ENCODE measurements at places on chromosomes 16 and 17. TPM values are rescaled to one million over a fixed set of nuclear protein-coding genes. Genes with fewer than 3 reads are reported as not detected.

DNA sequence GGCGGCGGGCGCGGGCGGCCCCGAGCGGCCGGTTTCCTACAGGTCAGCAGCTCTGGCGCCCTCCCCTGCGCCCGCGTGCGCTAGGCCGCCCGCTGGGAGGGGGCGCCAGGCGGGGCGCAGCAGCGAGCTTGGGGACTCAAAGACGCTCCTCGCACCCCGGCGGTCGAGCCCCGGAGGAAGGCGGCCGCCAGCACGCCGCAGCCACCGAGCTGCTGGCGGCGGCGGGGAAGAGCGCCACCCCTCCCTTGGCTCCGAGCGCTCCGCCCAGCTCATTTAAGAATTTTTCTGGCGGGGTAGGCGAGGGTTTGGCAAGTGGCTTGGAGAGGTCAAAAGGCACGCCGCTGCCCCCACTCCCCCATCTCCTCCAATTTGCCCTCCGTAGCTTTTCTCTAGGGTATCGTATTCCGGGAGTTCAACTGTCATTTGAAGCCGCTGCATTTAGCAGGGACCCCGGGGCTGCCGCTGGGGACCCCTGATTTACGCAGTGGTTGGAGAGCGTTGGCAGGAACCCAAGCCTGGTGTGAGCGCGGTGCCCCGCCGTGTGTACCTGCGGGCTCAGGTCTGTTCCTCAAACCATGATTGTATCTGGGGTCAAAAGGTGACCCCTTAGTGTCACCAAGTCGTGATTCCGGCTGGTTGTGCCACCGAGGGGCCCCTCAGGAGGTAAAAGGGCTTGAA is 59.5 kb upstream of the GSE1 start:
- peak; percentile 59 for DNase-seq

- no peak for DNase-seq
Measured at GRCh38 chr16:212999-213398, 16.2 kb downstream of the LUC7L start.

DNA sequence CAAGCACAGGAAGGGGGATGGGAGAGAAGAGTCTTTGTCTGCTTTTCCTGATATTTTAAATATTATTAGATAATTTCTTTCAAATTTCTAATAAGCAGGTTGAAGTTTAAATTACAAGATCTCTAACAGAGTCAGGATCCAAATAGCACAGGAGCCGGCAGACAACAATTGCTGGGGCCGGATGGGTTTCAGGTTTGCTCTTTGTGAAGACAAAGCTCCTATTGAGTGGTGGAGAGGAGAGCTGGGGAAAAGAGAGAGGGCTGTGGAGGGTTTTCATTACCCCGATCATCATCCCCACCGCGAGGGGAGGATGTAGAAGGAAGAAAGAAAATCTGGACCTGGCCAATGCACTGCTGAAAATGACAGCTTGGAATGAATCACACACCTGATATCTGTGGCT is 197.3 kb downstream of the SOX9 start:
- DNase-seq, result no peak

DNA sequence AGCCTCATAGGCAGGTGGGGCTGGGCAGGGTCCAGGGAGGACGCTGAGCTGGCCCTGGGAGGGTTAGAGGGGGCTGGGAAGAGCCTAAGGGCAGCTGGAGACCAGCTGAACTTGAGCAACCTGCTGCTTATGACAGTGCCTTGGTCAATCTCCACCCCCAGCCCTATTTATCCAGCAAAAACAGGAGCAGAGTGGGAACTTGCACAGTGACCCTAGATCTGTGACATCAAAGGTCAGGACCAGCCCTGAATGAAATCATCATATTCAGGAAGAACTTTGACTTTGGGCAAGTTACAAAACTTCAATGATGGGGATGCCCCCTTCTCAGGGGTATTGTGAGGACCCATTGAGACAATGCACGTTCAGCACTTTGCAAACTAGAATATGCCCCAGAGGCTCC is 9.4 kb downstream of the CD300LF start:
- DNase-seq, result no peak

- no peak for DNase-seq
Measured at GRCh38 chr17:63611354-63611753, 10.7 kb downstream of the TACO1 start.

DNA sequence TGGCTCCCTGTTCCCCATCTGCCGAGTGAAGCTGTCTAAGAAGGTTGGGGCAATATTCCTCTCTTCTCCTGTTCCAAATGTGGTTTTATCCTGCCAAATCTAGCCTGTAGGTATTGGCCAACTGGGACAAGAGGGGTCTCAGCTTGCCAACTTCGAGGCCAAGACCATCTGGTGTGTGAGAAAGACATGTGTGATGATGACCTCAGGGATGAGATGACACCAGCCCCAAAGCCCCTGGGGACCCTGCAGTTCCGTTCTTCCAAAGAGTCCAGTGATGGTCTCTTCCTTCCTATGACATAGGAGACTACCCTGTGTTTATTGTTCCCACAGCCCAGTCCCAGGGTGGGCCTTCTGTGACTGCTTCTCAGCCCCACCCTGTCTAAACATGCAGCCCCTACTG is 34.8 kb upstream of the ADAMTS18 start:
- no peak for DNase-seq

DNA sequence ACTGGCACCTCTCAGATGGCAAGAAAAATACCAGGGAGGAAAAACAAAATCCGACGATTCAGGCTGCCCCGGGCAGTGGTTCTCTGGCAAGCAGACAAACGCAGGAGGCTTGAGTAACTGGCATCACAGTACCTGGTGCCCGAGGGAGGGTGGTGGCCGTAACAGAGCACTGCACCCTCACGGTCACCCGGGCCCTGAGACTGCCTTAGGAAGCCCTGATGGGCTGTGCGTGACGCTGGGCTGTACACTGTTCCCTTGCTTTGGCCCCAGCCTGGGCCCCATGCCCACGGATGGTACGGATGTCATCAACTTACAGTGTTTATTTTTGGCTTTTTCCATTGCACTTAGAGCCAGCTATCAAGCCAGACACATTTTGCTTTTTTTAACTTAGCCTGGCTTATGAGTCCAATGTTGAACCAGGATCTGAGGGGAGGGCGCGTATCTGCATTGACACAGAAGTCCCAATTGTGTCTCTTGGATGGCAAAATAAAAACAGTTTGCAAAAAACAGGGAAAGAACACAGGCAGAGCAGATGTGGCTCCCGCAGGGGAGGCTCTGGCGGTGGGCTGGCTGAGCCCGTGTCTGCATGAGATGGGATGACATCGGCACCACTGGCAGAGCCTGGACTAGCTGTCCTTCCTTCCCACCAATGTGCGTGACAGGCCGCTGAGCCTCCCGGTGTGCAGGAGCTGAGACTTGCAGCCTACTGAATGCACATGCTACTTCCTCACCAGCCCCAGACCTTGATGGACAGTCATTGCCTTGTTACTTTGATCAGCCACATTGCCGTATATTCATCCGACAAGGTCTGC is 287.7 kb downstream of the FOXL1 start:
- no peak for DNase-seq

- DNase-seq, result peak; percentile 12
Measured at GRCh38 chr16:12089492-12090150, 113.1 kb downstream of the SNX29 start.

GRCh38 chr16:23836404-23837311 is 875 bp downstream of the PRKCB start:
- DNase-seq, result no peak

DNA sequence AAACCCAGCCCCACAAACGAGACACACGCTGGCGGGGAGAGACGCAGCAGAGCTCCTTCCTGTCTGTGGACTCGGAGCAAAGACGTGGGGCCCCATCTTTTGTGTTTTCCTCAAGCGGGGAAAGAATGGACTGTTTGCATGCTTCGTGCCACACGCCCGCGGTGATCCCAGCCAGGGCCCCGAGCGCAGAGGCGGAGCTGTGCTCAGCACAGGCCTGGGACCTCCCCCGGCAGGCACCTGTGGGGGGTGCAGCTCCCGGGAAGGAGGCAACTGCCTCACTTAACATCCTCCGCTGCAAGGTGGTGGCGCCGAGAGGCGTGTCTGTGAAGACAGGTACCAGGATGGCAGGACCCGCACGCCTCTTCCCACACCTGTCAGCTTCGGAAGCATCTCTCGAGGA is 19.1 kb downstream of the TRARG1 start:
- DNase-seq, result no peak

- no peak for DNase-seq
Measured at GRCh38 chr17:47273245-47273644, 19.6 kb downstream of the ITGB3 start.

GRCh38 chr17:57478478-57479250 is 222.3 kb downstream of the MSI2 start:
- DNase-seq, result no peak

- no peak for DNase-seq
Measured at GRCh38 chr16:56848029-56848936, 16.7 kb upstream of the SLC12A3 start.

DNA sequence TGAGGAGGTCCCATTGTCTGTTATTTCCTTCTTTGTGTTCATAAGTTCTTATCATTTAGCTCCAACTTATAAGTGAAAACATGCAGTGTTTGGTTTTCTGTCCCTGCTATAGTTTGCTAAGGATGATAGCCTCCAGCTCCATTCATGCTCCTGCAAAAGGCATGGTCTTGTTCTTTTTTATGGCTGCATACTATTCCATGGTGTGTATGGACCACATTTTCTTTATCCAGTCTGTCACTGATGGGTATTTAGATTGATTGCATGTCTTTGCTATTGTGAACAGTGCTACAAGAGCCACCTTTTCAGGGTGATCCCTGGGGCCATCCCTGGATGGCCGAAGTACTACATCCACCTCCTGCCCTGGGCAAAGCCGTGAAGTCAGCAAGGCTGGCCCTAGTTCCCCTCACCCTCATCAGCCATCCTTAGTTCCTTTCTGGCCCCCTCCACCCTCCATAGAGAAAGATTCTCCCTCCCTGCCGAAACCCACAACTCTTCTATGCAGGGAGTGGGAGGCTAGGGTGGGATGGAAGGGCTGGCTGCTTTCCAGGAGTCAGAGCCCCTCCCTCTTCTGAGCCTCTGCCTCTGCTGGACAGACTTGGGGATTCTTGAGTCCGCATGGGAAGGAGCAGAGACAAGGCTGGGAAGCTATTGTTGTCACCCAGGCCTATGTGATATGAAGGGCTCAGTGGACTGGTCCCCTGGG is 8.3 kb downstream of the MT1X start:
- no peak for DNase-seq

- DNase-seq, result no peak
Measured at GRCh38 chr16:56743840-56744239, 13.9 kb downstream of the NUP93 start.

DNA sequence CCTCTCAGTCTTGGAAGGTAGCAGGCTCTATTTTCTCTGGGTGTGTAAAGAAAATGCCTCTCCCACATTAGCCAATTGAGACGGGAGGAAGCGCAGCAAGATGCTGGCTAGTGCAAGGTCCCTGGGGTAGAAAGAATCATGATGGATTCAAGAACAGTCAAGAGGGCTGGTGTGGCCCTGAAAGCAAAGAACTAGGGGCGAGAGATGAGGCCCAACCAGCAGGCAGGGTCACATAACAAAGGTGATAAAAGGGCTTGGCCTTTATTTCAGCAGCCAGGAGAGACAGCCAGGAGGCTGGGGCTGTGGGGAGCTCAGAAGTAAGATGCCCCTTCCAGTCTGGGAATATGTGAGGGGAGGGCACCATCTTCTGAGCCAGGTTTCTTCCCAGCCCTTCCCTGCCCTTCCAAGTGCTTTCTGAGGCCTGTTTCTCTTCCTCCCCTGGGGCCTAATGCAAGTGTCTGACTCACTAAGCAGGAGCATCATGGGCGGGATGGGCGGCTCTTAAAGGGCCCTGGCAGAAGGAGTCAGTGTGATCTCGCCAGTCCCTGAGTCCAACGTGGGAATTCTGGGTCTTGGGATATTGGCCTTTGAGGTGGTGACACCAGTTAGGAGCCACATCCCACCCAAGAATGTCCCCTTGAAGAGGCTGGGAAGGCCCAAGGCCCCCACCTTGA is 3.9 kb upstream of the NLRC5 start:
- DNase-seq, result peak; percentile 62

GRCh38 chr16:21214086-21214485 is 2.7 kb upstream of the ZP2 start:
- DNase-seq, result no peak

DNA sequence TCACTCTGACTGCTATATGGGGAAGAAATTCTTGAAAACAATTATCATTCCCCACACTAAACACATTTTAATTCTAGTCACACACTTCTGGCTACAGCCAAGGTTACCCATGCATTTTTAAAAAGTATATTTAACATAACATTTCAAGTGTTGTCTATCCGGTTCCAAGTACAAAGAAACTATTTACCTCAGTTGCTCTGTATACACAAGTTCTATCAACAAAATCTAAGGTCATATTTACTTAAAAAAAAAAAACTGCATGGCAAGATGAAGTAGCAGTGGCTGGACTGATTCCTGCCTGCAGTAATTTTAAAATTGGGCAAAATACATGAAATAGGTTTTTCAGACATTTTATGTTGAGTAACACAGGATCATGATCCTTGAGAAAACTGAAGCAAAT is 155.9 kb upstream of the TOM1L1 start:
- DNase-seq, result no peak

DNA sequence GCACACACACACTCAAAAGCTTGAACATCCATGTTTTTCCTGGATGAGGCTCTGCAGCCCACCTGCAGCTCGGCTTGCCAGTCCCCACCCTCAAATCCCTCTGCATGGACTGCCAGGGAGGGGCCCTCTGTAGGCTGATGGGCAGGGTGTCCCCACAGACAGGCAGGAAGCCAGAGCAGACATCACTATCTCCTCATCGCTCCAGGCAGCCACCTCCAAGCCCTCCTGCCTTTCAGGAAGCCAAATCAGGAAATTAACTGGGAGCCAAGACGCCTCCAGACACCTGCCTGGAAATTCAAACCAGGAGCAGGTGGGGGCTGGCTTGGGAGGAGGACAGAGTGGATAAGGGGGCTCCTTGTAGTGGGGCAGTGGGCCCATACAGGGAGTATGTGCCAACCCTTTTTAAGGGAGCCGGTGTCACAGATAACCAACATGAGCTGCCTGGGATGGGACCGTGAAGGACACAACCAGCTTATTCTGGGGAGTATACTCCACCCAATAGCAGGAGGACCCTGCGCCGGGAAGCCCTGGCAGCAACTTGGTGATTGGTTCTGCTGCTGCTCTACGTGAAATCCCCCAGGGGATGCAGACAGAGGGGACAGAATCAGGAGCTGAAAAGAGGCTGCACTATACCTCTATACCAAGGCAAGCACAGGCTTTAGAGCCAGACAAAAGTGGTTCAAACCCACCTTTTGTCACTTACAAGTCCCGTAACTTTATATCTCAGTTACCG is 139.1 kb downstream of the CCT6B start:
- DNase-seq, result no peak

GRCh38 chr17:78878871-78879527 is 24.0 kb downstream of the CEP295NL start:
- no peak for DNase-seq

- DNase-seq, result no peak
Measured at GRCh38 chr17:12445331-12445730, 220.4 kb upstream of the MYOCD start.

GRCh38 chr17:77738751-77739531 is 219.6 kb upstream of the TNRC6C start:
- no peak for DNase-seq

- no peak for DNase-seq
Measured at GRCh38 chr17:78176548-78177025, 8.2 kb downstream of the SYNGR2 start.

The KCNJ2 gene
- not detected for total RNA-seq

The PRAC1 gene
- total RNA-seq, result not detected

The ADAP2 gene
- total RNA-seq, result 17.2 TPM

The ST6GALNAC1 gene
- total RNA-seq, result not detected

The DOC2A gene
- 17.3 TPM for total RNA-seq

The HGS gene
- total RNA-seq, result 231 TPM

The RAMP2 gene
- not detected for total RNA-seq

The THOC6 gene
- 62.9 TPM for total RNA-seq

The CDRT15L2 gene
- not detected for total RNA-seq

The KIF2B gene
- total RNA-seq, result not detected

The EIF5A gene
- total RNA-seq, result 1,139 TPM

All from HCT116 (cell line).